Central memory CD4-positive, alpha-beta T cell (primary cell): ENCODE measurements at places on chromosomes 12 and 14.

- DNase-seq = no peak
Measured at GRCh38 chr12:21073822-21074460, 57.1 kb upstream of the SLCO1B1 start.

DNA sequence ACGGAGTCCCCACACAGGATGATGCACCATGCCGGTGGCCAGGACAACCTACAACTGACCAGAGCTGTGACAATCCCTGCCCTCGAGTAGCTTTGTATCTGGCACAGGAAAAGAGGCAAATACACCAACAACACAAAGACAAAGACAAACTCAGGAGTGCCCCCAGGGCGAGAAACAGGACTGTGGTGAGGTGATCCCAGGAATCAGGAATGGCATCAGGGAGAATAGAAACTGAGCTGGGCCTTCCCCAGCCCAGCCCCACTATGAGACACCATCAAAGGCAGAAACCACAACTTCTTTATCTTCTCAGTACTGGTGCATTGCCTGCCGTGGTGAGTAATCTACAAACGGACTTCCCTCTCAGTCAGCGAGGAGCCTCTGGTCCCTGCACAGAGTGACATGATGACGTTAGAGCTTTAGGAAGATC lies 157.7 kb downstream of the TTC7B start:
- no peak for DNase-seq

DNA sequence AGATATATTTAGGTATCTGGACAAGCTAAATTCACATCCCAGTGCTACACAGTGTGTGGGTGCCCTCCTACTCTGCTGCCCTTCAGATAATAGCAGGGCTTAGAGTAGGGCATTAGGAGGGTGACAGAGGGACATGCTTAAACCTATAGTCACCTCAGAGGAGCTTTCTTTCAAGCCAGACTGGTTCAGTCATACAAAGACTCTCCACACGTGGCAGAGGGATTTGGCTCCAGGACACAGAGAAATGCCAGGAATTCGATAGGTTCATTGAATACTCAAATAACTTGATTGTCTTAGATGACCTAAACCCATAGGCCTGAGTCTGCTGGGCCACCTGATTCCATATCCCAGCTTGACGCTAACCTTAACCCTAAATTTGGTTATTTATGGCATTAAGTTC lies 163.5 kb downstream of the TPH2 start:
- no peak for DNase-seq

DNA sequence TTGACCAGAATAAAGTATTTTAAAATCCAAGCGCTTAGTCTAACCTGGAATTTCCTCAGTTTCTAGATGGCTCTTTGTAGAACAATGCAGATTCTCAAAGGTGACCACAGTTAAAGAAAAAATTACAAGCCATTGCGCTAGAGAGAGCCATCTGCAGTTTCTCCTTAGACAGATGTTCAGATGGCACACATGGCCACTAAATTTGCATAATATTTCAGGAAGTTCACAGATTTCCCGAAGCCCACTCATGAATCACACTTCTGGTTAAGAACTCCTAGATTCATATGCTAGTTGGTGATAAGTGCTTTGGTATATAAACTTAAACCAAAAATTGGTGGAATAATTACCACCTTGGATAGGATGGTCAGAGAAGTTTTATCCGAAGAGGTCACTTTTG lies 749 bp downstream of the AKAP3 start:
- no peak for DNase-seq

- no peak for DNase-seq
Measured at GRCh38 chr14:38098074-38098836, 109.4 kb upstream of the SSTR1 start.

GRCh38 chr12:132824053-132824452 lies 4.6 kb downstream of the GOLGA3 start:
- no peak for DNase-seq

GRCh38 chr14:21894003-21894897 lies 220.6 kb upstream of the OR4E1 start:
- peak; percentile 33 for DNase-seq

GRCh38 chr14:93136009-93136408 lies 20.3 kb upstream of the ITPK1 start:
- no peak for DNase-seq

GRCh38 chr12:108218921-108219320 lies 89.8 kb downstream of the WSCD2 start:
- DNase-seq = no peak

DNA sequence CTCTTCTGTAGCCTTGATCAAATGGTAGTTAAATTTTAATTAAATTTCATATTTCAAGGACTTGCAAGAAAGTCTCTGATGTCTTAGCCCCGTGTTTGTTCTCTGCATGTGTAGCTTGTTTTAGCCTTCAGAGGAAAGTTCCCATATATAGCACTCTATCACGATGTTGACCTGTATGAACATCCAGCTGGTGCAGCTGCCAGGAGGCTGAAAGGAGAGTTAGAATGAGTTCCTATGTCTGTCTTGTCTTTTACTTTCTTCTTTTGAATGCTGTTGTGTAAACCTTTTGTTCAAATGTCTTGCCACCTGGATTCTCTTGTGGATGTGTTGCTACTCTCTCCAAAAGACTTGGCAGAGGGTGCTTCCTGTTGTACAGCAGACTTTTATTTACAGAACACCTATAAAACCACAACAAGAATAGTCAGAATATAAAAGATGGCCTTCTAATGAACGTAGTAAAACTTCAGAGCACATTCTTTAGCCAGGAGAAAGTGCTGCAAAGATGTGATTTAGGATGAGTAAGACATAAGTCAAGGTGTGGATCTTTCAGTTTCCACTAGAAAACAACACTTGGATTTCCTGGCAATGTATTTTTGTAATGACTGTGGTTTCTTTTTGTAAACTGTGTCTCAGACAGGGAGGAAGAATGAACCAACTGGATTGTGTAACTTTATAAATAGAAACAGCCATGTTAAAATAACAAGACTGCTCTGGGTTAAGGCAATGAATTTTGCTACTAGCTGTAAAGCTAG lies 17.2 kb downstream of the NAV3 start:
- DNase-seq = no peak

DNA sequence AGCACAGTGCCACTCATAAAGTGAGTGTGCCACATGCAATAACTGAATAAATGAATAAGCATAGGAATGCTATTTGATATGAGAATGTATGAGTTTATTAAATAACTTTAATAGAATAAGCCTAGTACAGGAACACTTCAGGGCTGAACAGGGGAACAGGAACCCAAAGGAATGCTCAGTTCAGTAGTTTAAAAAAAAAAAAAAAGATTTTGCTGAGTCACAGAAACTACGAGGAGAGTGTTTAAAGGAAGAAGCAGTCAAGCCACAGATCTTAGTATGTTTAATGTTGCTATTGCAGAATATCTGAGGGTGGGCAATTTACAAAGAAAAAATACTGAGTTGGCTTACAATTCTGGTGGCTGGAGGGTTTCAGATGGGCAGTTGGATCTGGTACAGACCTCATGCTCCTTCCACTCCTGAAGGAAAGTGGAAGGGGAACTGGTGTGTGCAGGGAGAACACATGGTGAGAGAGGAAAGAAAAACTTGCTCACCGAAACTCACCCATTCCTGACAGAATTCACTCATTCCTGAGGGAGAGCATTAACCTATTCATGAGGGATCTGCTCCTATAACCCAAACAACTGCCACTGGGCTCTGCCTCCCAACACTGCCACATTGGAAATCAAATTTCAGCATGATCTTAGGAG lies 880.3 kb upstream of the MGAT4C start:
- no peak for DNase-seq

DNA sequence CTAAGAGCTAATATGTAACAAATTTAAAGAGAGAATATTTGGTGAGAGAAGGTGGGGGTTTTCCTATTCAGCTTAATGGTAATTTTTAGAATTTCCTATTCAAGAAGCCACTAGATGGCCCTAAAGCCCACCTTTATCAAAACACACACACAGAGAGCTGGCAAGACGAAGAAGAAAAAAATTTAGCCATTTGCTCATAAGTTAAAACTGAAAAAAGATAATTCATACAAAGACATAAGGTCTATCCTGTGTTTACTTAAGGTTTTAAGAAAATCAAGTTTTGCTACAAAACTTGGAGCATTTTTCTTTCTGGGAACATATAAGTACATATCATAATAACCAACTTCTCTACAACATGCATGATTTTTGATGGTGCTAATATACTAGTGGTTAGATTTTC lies 46.8 kb upstream of the PCED1B start:
- DNase-seq = peak; percentile 46

DNA sequence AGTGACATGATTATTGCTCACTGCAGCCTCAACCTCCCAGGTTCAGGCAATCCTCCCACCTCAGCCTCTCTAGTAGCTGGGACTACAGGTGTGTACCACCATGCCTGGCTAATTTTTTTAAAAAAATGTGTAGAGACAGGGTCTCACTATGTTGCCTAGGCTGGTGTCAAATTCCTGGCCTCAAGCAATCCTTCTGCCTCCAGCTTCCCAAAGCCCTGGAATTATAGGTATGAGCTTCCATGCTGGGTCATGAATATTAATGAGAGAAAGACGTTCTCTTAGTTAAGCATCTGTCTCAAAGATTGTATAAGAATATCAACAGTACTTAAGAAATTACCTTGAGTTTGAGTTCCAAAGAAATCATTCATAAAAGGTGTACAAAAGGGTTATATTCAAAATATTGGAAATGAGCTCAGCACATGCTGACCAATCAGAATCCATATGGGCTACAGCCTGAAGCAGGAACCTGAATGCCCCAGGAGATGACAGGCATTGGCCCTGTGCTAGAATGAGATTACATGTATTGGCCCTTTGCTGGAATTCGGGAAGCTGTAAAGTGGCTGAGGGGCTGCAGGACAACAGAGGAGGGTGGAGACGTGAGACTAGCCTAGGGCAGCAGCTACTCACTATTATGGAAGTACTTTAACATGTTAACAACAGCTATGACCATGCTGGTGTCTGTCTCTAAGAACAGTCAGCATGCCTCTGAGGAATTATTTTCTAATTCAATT lies 157.0 kb upstream of the CPNE8 start:
- DNase-seq = no peak

- no peak for DNase-seq
Measured at GRCh38 chr14:81256289-81256960, 35.7 kb upstream of the GTF2A1 start.

- DNase-seq = no peak
Measured at GRCh38 chr12:43501703-43502102, 50.3 kb downstream of the ADAMTS20 start.

GRCh38 chr14:56805201-56805991 lies 4.9 kb downstream of the OTX2 start:
- DNase-seq = no peak

DNA sequence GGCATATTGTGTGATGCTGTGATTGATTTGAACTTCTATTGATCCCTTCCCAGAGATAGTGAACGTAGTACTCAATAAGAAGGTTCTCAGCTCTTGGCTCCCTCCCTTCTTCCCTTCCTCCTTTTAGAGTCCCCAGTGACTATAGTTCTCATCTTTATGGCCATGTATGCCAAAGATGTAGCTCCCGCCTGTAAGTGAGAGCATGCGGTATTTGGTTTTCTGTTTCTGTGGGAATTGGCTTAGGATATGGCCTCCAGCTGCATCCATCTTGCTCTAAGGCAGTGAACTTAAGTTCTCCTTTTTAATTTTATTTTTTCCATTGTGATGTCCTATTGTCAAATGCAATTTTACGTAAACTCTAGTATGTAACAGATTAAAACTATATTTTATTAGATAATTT lies 109.5 kb downstream of the AEBP2 start:
- no peak for DNase-seq

- no peak for DNase-seq
Measured at GRCh38 chr14:104510216-104510615, 69.3 kb upstream of the C14orf180 start.

DNA sequence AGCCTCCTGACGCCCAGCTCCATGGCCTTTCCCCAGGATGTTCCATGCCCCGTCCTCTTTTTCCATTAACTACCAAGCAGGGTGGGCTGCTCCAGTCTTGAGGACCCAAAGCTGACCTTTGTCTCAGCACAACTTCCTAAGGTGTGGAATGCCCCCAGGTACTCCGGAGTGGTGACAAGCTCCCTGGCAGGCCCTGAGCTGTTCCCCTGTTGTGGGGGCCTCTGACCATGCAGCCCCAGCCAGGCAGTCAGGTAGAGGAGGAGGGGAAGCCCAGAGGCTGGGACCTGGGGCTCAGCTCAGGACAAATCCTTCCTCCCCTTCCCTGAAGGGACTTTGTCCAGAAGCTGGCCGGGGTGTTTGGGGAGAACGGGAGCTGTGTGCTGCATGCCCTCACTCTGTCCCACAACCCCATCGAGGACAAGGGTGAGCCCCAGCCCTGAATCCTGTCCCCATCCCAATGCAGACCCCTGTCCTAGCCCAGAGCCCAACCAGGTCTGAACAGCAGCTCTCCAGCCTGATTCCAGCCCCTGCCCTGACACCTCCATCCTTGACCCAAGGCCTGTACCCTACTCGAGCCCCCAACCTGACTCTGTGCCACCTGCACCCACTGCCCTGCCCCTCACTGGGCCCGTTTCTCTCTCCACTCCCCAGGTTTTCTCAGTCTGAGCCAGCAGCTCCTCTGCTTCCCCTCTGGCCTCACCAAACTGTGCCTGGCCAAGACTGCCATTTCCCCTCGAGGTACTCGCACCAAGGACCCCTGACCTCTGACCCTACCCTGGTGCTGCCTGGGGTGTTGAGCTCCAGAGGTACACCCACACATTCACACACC lies 4.4 kb downstream of the CARMIL3 start:
- no peak for DNase-seq

- DNase-seq = no peak
Measured at GRCh38 chr14:104294628-104294982, 156.2 kb downstream of the KIF26A start.

- DNase-seq = no peak
Measured at GRCh38 chr14:68020999-68021663, 201.6 kb downstream of the RAD51B start.

GRCh38 chr14:36931791-36932190 lies 240.6 kb downstream of the SLC25A21 start:
- DNase-seq = no peak

- no peak for DNase-seq
Measured at GRCh38 chr12:21546716-21547115, 20.6 kb downstream of the SPX start.

GRCh38 chr14:102221026-102221425 lies 81.3 kb downstream of the WDR20 start:
- DNase-seq = no peak

DNA sequence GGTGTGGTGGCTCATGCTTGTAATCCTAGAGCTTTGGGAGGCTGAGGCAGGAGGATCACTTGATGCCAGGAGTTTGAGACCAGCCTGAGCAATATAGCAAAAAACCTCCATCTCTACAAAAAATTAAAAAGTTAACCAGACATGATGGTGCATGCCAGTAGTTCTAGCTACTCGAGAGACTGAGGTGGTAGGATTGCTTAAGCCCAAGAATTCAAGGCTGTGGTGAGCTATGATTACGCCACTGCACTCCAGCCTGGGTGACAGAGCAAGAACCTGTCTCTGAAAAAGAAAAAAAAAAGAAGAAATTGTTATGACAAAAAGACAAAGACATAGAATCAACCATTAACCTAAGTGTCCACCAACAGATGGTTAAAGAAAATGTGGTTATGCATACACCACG lies 2.1 kb upstream of the ATP23 start:
- DNase-seq = no peak

DNA sequence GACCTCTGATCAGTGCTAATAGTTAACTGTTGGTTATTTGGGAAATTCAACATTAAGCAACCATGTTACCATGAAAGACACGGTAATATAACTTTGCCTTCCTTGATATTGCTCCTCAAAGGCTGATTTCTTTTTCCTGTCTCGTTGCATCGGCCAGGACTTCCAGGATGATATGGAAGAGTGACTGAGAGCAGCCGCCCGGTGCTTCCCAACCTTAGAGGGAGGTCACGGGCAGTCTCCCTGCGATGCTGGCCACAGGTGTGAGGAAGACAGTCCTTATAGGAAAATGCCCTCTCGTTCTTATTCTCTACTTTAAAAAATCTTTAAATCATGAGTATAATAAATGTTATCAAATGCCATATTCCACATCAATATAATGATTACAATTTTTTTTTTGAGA lies 33.1 kb upstream of the GPR132 start:
- DNase-seq = no peak
